T47D (cell line): ENCODE measurements at places on chromosomes 16 and 17.

DNA sequence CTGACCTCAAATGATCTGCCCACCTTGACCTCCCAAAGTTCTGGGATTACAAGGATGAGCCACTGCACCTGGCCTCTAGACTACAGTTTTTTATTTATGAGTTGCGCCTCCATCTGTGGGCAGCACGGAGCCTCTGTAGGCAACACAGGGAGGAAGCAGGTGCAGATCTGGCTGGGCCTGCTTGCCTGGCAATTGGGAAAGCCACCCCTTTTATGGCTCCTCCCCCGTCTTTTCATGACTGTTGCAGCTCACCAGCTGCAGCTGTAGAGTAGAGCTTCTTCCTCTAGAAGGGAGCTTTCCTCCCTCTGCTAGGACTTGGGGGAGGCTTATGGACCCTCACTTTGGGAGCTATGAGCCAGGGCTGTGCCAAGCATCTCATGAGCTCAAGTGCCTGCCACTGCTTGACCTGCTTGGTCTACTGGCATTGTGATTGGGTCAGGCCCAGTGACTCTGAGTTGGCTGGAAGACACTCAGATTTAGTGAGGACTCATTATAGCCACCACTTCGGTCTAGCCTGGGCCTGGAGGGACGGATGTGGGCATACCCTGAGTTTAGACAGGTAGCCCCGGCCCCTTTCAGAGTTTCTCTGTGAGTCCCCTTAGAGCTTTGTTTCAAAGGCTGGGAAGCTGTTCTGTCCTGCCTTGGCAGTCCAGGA lies 6.9 kb upstream of the SLC7A6 start:
- DNase-seq = peak; percentile 83

GRCh38 chr16:19014461-19014860 lies 30.7 kb downstream of the TMC7 start:
- DNase-seq = peak; percentile 20

GRCh38 chr17:67107811-67108775 lies 63.7 kb downstream of the CACNG1 start:
- DNase-seq = no peak

DNA sequence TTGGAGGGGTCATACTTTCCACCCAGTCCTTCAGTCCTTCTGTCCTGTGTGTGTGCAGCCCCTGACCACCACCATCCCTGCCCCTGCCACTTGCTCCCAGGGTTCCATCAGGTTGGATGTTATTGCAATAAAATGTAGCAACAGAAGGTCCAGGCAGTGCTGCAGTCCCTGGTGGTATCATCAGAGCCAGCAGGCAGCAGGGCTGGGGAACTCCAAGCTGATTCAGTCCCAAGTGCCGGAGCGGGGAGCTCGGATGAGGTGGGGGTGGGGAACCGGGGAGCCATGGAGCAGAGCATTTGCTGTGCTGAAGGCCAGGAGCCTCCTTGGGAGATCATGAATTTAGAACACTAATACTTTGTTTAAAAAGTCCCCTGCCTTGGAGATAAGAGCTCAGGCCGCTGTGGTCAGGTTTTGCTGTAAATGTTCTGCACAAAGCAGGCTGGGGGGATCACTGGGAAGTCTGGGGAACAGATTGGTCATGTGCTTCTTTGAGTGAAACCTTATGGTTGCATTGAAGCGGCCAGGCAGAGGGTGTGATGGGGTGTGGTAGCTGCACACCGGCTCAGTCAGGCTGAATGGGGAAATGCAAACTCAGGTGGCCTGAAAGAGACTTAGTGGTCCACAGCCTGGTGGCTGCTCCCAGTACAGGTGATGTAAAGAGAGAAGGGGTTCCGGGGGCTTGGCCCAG lies 225.9 kb downstream of the SEC14L1 start:
- no peak for DNase-seq

- DNase-seq = no peak
Observed at GRCh38 chr17:31621566-31621965, 230.1 kb downstream of the RAB11FIP4 start.

- no peak for DNase-seq
Observed at GRCh38 chr16:1537138-1537577, 3.7 kb downstream of the TMEM204 start.

- no peak for DNase-seq
Observed at GRCh38 chr16:75026892-75027391, 28.1 kb downstream of the ZNRF1 start.

GRCh38 chr16:84609563-84610177 lies 8.2 kb downstream of the COTL1 start:
- no peak for DNase-seq

GRCh38 chr16:27405546-27406451 lies 3.8 kb downstream of the IL21R start:
- DNase-seq = no peak

GRCh38 chr17:7702776-7703175 lies 2.2 kb upstream of the EFNB3 start:
- DNase-seq = no peak

GRCh38 chr17:39699818-39700147 lies at the start of gene ERBB2:
Gene ERBB2, plus strand, starts transcription at chr17:39700064. Its CDS starts 175 bp downstream, at chr17:39700239.
- peak; percentile 95 for DNase-seq

GRCh38 chr17:77479372-77480198 lies 338.8 kb downstream of the SEC14L1 start:
- DNase-seq = no peak

DNA sequence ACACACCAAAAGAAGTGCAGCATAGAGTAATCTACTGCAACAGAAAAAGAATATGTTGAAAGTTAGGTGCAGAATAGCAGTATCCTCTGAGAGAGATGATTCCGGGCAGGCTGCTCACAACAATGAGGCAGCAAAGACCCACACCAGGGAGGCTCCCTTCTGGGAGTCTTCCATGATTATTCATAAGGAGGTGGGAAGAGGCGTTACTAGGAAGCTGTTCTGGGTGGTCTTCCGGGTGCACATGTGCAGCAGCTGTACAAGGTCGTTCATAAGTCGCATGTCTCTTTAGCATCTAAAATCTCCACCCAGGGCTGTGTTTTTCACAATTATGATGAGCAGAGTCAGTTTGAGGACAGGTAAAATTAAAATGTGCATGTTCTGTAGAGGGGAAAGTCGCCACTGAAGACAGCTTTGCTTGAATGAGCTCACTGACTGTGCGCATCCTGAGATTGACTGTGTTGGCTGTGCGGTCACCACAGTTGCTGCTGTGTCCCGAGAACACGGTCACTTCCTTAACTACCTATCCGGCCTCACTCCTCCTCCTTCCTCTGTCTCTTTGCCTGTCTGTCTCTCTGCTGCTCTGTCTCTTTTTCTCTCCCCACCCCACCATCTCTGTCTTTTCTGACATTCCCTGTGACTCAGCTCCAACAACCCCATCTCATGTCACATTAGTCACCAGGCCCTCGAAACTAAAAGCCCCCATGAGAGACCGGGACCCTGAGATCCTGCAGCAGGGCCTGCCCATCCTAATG lies 125.5 kb upstream of the HSBP1 start:
- DNase-seq = no peak

GRCh38 chr16:739560-740458 lies 988 bp downstream of the CIAO3 start:
- DNase-seq = no peak

GRCh38 chr17:2963332-2964027 lies 99.9 kb downstream of the OR1D5 start:
- no peak for DNase-seq

DNA sequence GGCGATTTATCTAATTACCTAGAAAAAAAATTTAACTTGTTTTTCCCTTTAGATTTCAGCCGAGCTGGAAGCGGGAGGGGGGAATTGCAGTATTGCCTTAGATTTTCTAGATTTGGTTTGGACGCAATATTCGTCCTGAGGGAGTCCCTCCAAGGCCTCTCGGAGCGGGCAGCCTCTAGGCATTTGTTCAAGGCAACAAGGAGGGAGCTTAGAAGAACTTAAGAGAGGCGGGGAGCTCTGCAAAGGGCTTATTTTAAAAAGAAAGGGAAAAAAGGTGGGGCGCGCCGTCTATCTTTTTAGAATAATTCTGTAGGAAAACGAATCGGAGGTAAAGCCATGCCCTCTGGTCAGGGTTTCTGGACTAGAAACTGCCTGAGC lies 407 bp upstream of the TMEM94 start:
- no peak for DNase-seq

DNA sequence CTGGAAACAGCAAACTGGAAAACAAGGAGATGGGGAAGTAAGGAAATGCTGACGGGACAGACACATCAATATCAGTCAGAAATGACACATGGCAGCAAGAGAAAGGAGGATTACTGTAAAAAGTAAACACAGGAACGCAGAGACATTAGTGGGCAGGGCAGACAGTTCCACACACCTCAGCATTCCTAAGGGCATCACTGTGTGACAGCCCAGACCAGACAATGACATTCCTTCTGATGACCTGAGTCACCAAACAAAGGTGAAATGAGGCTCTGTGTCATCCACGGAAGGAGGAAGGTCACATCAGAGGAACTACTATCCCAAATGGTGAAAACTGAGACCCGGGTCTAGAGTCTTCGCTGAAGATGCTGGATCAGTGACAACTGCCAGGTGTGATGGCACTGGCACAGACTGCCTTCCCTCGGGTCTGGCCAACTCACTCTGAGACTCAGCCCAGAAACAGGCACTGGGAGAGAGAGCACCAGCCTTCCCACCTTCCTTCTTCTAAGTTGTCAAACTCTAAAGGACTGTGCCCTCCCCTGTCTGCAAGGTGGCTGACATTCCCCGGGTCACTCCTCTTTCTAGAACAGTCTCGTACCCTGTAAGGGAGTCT lies 36.7 kb downstream of the TK2 start:
- DNase-seq = no peak

- DNase-seq = no peak
Observed at GRCh38 chr16:11251525-11252481, 4.2 kb downstream of the SOCS1 start.

DNA sequence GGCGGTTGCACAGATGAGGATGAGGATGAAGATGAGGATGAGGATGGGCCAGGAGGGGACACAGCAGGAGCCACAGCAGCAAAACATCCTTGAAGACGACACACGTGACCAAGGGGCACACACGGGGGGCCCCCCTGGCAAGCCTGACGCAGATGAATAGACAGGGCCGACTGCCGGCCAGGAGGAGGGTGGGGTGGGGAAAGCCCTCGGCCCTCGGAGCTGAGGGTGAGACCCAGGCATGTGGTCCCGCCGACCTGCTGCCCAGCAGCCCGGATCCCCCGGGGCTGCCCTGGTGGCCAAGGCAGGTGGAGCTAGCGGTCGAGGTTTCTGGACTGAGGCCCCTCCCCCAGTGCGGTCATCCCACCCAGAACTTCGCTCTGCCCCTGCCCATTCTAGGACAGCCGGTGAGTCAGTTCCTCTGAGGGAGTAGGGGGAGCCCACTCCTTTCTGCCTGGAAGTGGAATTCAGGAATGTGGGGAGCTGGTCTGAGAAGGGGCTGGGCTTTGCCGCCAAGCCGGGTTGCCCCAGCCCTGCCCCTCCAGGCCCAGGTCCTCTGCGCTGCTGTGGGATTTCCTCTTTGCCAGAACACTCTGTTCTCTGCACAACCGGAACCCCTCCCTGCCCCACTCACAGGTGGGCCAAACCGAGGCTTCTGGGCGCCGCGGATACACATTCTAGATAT lies 9.9 kb downstream of the CYGB start:
- no peak for DNase-seq

DNA sequence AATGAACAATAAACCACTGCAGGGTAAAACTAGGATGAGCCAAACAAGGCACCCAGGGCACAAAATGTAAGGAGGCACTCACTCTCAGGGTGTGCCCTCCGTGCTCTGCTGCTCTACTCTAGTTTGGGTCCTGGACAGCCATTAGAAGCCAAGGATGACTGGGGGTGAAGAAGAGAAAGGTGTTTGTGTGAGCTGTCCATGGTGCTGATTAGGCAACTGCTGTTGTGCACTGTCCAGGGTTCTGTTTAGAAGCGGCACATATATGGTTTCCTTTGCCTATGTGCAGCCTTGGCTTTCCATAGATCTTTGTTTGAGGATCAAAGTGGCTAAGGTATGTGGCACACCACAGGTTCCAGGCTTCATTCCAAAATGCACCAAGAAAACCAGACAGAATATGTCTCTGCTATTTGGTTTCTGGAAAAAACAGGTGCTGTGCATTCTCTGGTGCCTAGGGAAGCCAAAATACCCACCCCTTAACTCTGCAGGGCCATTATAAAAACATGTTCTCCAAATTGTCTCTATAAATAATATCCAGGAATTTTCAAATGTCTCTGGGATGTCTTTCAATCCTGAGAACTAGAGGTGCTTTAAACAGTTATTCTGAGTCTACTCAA lies 123.5 kb downstream of the CBLN1 start:
- DNase-seq = peak; percentile 5

DNA sequence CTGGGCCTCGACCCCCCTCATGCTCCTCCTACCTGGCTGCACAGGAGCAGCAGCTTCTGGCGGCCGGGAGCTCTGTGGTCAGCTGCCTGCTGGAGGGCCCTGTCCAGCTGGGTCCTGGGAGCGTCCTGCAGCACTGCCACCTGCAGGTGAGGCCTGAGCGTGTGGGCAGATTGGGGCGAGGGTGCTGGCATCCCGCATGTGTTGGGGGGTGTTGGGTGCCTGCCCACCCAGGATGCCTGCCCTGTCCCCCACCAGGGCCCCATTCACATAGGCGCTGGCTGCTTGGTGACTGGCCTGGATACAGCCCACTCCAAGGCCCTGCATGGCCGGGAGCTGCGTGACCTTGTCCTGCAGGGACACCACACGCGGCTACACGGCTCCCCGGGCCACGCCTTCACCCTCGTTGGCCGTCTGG lies 16.5 kb downstream of the FCSK start:
- peak; percentile 72 for DNase-seq

DNA sequence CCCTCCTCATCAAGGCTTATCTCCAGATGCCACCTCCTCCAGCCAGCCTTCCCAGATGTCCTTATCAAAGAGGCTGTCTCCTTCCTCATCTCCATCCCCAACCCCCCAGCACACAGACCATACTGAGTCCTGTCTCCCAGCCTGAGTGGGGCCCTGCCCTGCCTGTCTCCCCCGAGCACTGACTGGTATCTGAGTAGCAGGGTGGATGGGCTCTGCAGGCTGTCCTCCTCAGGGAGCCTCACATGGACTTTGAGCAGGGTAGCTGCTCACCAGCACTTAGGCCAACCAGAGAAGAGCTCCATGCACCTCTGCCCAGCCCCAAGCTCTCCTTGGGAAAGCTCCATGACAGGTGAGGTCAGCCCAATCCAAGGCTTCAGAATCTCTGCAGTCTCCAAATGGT lies 20.0 kb upstream of the ITGA3 start:
- DNase-seq = no peak
